ENCODE measurements at places on chromosomes 1 and 21. TPM values are rescaled to one million over a fixed set of nuclear protein-coding genes. Genes with fewer than 3 reads are reported as not detected.

The MEF2D gene
- polyA plus RNA-seq, result 45.4 TPM

The CYP4A11 gene
- polyA plus RNA-seq, result not detected

The SLC9C2 gene
- polyA plus RNA-seq, result not detected

The C1QB gene
- not detected for polyA plus RNA-seq

The ANKRD34A gene
- 0.41 TPM for polyA plus RNA-seq

The CLDN17 gene
- polyA plus RNA-seq, result not detected

Data from endothelial cell of umbilical vein (primary cell).